ENCODE measurements at places on chromosomes 4 and X.

- no peak for DNase-seq
Observed at GRCh38 chr4:114017120-114017917, 37.9 kb upstream of the ARSJ start.

GRCh38 chr4:99574530-99575324, at the start of gene MTTP:
Gene MTTP, plus strand, starts transcription at chr4:99574824. Its CDS starts 86 bp downstream, at chr4:99574910.
- DNase-seq, result no peak

DNA sequence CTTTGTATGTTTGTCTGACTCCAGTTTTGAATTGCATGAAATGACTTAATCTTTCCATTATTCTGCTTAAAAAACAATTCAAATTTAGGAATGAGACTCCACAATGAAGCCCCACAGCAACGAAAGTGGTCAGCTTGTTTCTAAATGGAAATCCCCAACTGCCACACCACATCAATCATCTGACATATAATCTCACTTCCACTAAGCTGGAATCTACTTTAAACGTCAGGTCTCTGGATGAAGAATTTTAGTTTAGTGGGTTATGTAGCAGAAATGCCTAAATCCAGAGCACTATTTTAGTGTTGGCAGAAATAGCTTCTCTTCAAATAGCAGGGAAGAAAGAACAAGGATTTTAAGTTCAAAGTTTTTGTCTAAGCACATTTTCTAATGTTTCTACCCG, 1.7 kb upstream of the BMP2K start:
- no peak for DNase-seq

GRCh38 chr4:40419231-40419912, 84.2 kb downstream of the CHRNA9 start:
- no peak for DNase-seq

DNA sequence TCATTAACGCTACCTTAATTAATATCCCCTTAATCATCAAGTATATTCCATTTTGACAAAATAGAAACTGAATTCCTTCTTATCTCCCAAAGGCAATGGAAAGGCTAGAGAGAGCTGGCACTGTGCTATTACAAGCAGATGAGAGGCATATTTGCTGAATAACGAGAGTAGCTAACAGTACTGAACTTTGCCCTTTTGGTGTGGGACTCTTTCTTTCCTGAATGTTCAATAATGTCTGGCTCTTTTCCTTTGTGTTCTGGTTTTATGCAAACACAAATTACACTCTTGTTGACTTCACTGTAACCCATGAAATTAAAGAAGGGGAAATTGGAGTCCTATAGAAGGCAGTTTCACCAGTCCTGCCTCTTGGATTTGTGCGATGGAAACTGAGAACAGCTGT, 63.5 kb downstream of the SHROOM3 start:
- DNase-seq, result no peak

DNA sequence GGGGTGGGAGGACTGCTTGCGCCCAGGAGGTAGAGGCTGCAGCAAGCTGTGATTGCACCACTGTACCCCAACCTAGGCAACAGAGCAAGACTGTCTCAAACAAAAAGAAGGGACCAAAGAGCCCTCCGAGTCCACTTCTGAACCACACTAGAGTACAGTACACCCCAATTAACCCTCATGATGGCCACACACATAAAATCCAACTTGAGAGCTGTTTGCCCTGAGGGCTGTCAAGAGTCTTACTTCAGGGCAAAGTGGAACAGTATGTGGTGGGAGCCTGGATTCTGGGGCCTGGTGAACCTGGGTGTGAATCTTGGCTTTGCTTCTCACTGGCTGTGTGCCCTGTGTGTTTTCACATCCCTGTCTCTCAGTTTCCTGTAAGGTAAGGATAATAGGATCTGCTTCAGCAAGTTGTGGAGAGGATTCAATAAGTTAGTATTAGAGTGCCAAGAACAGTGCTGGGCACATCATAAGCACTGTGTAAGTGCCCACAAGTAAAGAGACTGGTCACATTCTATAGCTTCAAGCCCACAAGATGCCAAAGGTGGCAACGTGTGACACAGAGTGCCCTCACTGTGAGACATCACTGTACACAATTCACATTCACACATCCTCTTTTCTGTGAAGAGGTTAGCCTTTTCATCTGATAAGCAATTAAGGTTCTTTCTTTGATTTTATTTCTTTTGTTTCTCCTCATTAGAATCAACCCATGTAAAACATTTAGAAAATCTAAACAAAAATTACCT, 52.1 kb downstream of the LEF1 start:
- no peak for DNase-seq

- DNase-seq, result no peak
Observed at GRCh38 chr4:74092957-74093356, 6.0 kb downstream of the CXCL2 start.

DNA sequence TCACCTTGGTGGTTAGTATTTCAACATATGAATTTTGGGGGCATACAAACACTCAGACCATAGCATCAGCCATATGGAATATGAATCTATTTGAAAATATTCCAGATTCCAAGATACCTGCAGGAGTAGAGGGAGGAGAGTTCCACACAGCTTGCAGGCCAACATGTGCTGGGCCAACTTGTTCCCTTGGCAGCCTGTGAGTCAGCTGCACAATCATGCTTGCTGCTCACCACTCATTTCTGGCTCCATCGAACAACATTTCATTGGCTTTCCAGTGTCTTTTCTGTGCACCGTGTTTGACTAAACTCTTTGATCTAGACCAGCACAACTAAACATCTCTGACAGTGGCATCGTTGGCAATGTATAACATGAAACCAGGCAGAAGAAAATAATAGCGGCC, 282.5 kb upstream of the RASGEF1B start:
- DNase-seq, result no peak

DNA sequence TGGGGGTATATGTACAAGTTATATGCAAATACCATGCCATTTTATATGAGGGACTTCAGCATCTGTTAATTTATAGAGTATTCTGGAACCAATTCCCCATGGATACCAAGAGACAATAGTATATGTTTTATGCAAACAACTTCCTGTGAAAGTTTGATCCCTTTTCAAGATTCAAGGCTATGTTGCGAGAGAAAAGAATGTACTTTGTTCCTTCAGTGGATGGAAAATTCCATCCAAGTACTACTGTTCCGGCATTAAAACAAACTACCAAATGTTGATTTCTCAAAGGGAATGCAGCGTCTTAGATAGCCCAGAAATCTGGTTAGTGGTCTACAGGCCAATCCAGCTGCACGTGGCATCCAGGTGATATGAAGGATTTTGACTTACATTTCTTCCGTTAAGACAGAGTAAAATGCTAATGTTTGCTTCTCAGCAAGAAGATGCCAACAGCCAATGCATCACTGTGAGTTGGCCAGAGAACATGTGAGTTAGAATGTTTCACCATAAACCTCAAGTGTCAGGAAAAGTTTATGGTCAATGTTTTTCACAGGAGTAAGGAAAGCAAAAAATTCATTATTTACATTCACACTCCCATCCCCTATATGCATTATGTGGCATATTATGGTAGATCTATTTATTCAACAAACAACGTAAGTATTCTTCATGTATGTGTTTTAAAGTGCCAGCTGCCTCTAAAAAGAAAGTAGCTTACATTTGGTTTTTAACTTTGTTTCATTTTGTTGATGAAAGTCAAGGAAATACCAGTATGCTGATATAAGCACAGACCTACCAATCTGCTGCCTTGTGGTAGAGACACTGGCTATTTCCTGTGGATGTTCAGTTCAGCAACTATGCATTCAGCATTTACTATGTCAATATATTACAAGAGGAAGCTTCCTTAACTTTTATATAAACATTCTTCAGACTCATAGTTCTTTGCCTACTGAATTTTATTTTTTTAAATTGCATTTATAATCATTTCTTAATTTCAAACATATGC, 44.4 kb downstream of the METTL14 start:
- DNase-seq, result no peak

- no peak for DNase-seq
Observed at GRCh38 chr4:121784401-121784800, 16.7 kb upstream of the EXOSC9 start.

DNA sequence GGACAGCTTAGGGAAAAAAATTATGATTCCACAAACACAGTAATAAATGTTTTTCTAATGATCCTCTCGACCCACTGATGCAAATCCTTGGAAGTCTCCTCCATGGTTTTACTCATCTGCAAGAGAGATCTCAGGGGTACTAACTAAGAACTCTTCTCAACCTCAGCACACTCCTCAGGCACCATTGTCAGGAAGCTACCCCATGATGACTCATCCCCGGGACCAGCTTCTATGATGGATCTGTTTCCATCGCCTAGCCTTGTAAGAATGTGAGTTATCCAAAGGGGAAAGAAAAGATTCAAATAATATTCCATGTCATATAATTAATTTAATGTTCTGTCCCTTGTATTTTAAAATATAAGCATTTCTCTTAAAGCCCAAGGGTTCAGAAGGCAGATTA, 816.1 kb upstream of the IGFBP7 start:
- no peak for DNase-seq

DNA sequence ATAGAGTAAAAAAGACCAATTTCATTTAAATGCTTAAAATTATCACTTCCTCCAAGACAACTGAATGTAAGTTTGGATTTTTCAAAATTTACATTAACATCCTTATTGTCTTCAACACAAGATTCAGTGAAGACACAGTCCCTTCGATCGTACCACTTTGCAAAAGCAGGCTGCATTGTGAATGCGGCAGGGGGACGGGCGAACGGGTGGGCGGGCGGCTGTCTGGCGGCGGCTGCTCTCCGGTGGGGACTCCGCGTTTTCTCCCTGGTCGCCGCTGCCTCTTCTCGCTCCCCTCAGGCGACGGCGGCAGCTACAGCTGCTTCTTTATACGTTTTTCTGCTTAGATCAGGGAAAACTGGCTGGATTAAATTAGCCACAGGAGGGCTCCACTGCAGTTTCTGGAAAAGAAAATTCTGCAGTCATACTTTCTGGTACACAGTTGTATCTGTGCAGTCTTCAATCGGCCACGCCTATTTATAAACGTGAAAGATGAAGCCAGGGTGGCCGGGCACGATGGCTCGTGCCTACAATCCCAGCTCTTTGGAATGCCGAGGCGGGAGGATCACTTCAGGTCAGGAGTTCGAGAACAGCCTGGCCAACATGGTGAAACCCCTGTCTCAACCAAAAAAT, 33.9 kb upstream of the HPF1 start:
- DNase-seq, result no peak

DNA sequence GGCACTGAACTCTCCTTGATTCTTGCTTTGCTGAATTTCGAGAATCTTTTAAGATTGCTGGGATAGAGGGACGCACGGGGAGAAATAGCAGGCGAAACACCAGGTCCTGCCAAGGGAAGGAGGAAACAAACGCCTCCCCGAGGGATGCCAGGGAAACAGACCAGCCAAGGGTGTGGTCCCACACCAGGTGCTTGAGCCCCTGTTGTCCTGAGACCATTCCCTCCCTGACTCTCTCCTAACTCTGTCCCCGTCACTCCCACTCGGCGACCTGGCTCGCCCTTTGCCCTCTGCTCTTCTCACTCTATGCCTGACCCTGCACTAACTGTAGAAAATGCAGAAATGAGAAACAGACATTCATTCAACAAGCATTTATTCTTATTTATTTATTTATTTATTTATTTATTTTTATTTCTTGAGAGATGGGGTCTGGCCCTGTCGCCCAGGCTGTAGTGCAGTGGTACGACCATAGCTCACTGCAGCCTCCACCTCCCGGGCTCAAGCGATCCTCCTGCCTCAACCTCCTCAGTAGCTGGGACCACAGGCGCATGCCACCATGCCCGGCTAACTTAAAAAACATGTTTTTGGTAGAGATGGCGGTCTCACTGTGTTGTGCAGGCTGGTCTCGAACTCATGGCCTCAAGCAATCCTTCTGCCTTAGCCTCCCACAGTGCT, 16.2 kb downstream of the CTAG1B start:
- DNase-seq, result no peak

GRCh38 chrX:95427389-95427788, 1257.3 kb upstream of the DIAPH2 start:
- DNase-seq, result no peak

DNA sequence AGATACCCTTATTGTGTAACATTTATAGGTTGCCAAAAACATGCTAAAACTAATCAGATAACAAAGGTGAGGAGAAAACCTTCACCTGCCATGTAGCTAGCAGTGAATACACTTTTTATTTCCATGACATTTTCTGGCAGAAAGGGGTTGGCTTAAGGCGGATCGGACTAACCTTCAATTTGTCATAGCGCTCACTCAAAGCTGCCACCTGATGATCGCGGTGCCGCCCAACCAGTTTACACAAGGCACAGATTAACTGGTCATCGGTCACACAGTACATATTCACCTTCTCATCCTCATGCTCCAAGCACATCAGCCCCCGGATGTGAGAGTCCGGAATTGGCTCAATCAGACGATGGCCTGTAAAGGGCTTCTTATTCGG, 53.7 kb downstream of the MID1 start:
- DNase-seq, result no peak

DNA sequence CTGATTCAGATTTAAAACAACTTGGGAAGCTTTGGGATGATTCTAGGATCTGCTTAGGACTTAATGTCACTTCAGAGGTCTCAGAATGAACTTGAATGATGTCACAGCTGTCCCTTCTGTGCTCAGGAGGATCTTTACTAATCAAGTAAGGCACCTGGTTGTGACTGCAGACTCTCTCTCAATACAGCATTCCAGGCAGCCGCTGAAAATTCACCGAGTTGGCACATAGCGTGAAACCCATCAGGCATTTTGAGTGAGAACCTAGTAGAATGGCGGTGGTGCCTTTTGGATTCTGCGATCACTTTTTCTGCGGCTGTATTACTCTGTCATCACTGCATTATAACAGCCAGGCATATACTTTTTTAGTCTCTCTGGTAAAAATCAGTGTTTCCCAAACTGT, 16.5 kb downstream of the SNX25 start:
- no peak for DNase-seq

DNA sequence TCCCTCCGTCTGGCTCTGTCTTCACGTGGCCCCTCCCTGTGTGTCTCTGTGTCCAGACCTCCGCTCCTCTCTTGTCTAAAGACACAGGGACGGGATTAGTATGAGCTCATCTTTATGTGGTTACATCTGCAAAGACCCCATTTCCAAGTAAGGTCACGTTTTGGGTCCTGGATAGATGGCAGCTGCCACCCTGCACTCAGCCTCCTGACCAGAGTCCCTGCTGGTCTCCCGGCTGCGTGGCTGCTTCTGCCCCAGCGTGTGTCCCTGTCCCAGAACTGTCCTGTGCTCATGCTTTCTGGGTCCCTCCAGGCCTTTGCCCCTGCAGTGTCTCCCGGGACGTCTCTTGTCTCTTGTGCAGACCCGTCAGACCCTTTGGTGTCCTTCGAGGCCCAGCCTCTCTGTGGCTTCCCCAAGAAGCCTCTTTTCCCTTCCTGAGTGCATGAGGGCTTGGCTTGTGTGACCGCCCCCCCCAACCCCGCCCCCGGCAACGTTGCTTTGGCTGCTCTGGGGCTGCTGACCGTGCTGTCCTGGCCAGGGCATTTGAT, 107.3 kb downstream of the PSAPL1 start:
- DNase-seq, result no peak

- DNase-seq, result no peak
Observed at GRCh38 chr4:148341980-148342800, 100.0 kb downstream of the NR3C2 start.

GRCh38 chr4:48815483-48815882, 15.4 kb upstream of the OCIAD1 start:
- no peak for DNase-seq

- DNase-seq, result no peak
Observed at GRCh38 chrX:43592597-43592996, 63.5 kb upstream of the MAOA start.

Measured in cerebellar nuclear complex (tissue), 1 donor.